ENCODE measurements at places on chromosomes 5 and 9. TPM values are rescaled to one million over a fixed set of nuclear protein-coding genes. Genes with fewer than 3 reads are reported as not detected.

The CEMIP2 gene
- 27.2 TPM for polyA plus RNA-seq

The C9 gene
- polyA plus RNA-seq = 0.07 TPM

The SLC44A1 gene
- polyA plus RNA-seq = 58.8 TPM

The GBGT1 gene
- polyA plus RNA-seq = 2.3 TPM

The ENHO gene
- 0.82 TPM for polyA plus RNA-seq

The BHMT2 gene
- 41.1 TPM for polyA plus RNA-seq

The ECSCR gene
- 21.5 TPM for polyA plus RNA-seq

The NR6A1 gene
- 0.30 TPM for polyA plus RNA-seq

The IL3 gene
- polyA plus RNA-seq = not detected

The MARCHF11 gene
- 0.38 TPM for polyA plus RNA-seq

The ZNF622 gene
- polyA plus RNA-seq = 26.3 TPM

The NELFB gene
- polyA plus RNA-seq = 44.5 TPM

The TMEM167A gene
- 99.7 TPM for polyA plus RNA-seq

The SLIT3 gene
- 46.4 TPM for polyA plus RNA-seq

The KLF4 gene
- polyA plus RNA-seq = 9.2 TPM

The SCGB3A2 gene
- polyA plus RNA-seq = not detected

The RAI14 gene
- polyA plus RNA-seq = 92.7 TPM

The WDR5 gene
- 41.0 TPM for polyA plus RNA-seq

The SLC1A3 gene
- 1.9 TPM for polyA plus RNA-seq

Data from left renal pelvis (tissue), 4 donors.